ENCODE measurements at places on chromosomes 7 and 10. TPM values are rescaled to one million over a fixed set of nuclear protein-coding genes. Genes with fewer than 3 reads are reported as not detected.
A peak's percentile ranks its signal among the peaks of the same experiment; 100 is the strongest.

Gene SNX10
- total RNA-seq = 1.7 TPM

Gene HOXA6
- total RNA-seq = 4.3 TPM

Gene SOSTDC1
- 8.7 TPM for total RNA-seq

Gene NUTM2E
- total RNA-seq = not detected

Gene OPN4
- not detected for total RNA-seq

Gene OR6V1
- not detected for total RNA-seq

DNA sequence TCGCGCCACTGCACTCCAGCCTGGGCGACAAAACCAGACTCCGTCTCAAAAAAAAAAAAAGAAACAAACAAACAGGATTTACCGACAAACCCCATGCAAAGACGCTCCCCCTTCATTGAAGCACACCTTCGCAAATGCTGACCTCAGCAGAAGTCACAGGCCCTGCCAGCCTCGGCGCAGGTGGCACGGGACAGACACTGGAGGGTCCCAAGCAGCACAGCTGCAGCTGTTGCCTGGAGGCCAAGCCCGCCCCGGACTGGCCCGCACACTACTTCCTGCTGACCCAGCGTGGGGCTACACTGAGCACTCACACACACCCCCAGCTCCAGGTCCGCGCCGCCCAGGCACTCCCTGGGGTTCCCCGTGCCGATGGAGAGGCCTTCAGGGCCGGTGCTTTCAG lies 31.2 kb downstream of the SNX8 start:
- peaks cover 18% of the 10 kb centered on the region for H3K4me1 ChIP-seq
- H3K27me3 ChIP-seq = no peaks in the 10 kb centered on the region
- DNase-seq = no peak
- no peaks in the 10 kb centered on the region for H3K36me3 ChIP-seq
- no peak overlapping the region for H3K27ac ChIP-seq

GRCh38 chr10:86363184-86363832 lies 3.3 kb downstream of the GRID1 start:
- no peaks in the 10 kb centered on the region for H3K36me3 ChIP-seq
- H3K4me1 ChIP-seq = no peaks in the 10 kb centered on the region
- H3K27ac ChIP-seq = no peak overlapping the region
- peak; percentile 62 for DNase-seq

- no peaks in the 10 kb centered on the region for H3K36me3 ChIP-seq
- peak; percentile 83 for DNase-seq
- H3K4me3 ChIP-seq = no peak overlapping the region
- peaks cover 7% of the 10 kb centered on the region for H3K4me1 ChIP-seq
- H3K27ac ChIP-seq = no peak overlapping the region
Measured at GRCh38 chr7:1579481-1580421, 9.9 kb upstream of the PSMG3 start.

- no peaks in the 10 kb centered on the region for H3K36me3 ChIP-seq
- no peaks in the 10 kb centered on the region for H3K27me3 ChIP-seq
Measured at GRCh38 chr7:152501506-152501905, 65.7 kb upstream of the KMT2C start.

- no peak overlapping the region for H3K4me3 ChIP-seq
- H3K27ac ChIP-seq = no peak overlapping the region
- peaks cover 27% of the 10 kb centered on the region for H3K4me1 ChIP-seq
- H3K27me3 ChIP-seq = no peaks in the 10 kb centered on the region
- H3K36me3 ChIP-seq = no peaks in the 10 kb centered on the region
- DNase-seq = no peak
Measured at GRCh38 chr7:159019111-159019510, 125.6 kb downstream of the VIPR2 start.

- DNase-seq = no peak
- H3K36me3 ChIP-seq = no peaks in the 10 kb centered on the region
- H3K27me3 ChIP-seq = no peaks in the 10 kb centered on the region
- no peak overlapping the region for H3K4me3 ChIP-seq
- peaks cover 33% of the 10 kb centered on the region for H3K4me1 ChIP-seq
Measured at GRCh38 chr10:29431711-29432110, 142.8 kb downstream of the LYZL1 start.

GRCh38 chr10:132336064-132336746 lies 4.2 kb downstream of the LRRC27 start:
- no peak overlapping the region for H3K27ac ChIP-seq
- peak; percentile 55 for DNase-seq
- H3K4me3 ChIP-seq = peak overlapping the region; percentile 43
- H3K27me3 ChIP-seq = no peaks in the 10 kb centered on the region
- H3K4me1 ChIP-seq = peaks cover 14% of the 10 kb centered on the region

GRCh38 chr10:58756130-58756719 lies 243.6 kb downstream of the BICC1 start:
- H3K27me3 ChIP-seq = no peaks in the 10 kb centered on the region
- no peaks in the 10 kb centered on the region for H3K36me3 ChIP-seq
- H3K4me1 ChIP-seq = no peaks in the 10 kb centered on the region
- H3K4me3 ChIP-seq = no peak overlapping the region
- DNase-seq = no peak
- peak overlapping the region; percentile 58 for H3K27ac ChIP-seq

DNA sequence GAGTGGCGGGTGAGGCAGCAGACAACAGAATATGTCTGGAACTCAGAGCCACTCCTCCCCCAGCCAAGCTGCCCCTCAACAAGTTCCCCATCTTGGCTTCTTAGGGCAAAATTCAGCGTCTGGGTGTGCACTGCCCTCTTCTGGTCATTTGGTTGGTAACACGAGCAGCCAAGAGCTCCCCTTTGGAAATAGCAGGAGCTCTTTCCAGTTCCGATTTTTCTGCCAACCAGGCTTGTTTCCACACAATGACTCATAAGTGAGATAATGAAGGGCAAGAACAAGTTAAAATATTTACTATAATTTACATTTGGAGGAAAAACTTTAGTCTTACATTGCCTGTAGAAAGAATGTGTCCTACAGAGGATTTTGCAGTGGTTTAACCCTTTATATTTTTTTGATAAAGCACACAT lies 70.5 kb downstream of the ADCYAP1R1 start:
- no peaks in the 10 kb centered on the region for H3K27me3 ChIP-seq
- H3K4me1 ChIP-seq = peaks cover 9% of the 10 kb centered on the region
- no peak overlapping the region for H3K4me3 ChIP-seq
- no peak overlapping the region for H3K27ac ChIP-seq
